ENCODE measurements at places on chromosomes 2 and 18. TPM values are rescaled to one million over a fixed set of nuclear protein-coding genes. Genes with fewer than 3 reads are reported as not detected.

DNA sequence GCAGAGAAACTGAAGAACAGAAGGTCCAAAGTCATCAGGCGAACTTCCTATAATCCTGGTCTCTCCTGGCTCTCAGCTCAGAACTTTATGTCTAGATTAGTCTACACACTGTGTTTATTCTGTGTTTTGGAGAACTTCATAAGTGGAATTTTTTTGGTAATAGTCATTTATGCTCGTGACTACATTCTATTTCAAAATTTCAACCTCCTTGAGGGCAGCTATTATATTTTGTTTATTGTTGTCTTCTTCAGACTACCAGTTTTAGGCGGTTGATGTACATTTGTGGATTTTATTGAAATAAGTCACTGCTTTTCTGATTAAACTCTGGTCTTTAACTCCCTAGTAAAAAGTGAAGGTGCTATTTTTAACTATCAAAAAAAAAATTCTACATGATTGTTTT lies 816.6 kb downstream of the SATB2 start:
- no peak overlapping the region for H3K4me3 ChIP-seq
- no peak overlapping the region for H3K27ac ChIP-seq
- no peaks in the 10 kb centered on the region for H3K36me3 ChIP-seq
- no peak for DNase-seq

The KCNE4 gene
- total RNA-seq: 0.79 TPM

- no peak for DNase-seq
- H3K27me3 ChIP-seq: no peaks in the 10 kb centered on the region
- no peaks in the 10 kb centered on the region for H3K36me3 ChIP-seq
- H3K27ac ChIP-seq: no peak overlapping the region
These were observed 90.0 kb upstream of the OTOS start for GRCh38 chr2:240230291-240230931.

GRCh38 chr2:128797533-128797932 lies 478.9 kb upstream of the HS6ST1 start:
- no peak overlapping the region for H3K4me3 ChIP-seq
- H3K36me3 ChIP-seq: no peaks in the 10 kb centered on the region
- H3K4me1 ChIP-seq: no peaks in the 10 kb centered on the region
- no peak overlapping the region for H3K27ac ChIP-seq
- no peaks in the 10 kb centered on the region for H3K27me3 ChIP-seq

DNA sequence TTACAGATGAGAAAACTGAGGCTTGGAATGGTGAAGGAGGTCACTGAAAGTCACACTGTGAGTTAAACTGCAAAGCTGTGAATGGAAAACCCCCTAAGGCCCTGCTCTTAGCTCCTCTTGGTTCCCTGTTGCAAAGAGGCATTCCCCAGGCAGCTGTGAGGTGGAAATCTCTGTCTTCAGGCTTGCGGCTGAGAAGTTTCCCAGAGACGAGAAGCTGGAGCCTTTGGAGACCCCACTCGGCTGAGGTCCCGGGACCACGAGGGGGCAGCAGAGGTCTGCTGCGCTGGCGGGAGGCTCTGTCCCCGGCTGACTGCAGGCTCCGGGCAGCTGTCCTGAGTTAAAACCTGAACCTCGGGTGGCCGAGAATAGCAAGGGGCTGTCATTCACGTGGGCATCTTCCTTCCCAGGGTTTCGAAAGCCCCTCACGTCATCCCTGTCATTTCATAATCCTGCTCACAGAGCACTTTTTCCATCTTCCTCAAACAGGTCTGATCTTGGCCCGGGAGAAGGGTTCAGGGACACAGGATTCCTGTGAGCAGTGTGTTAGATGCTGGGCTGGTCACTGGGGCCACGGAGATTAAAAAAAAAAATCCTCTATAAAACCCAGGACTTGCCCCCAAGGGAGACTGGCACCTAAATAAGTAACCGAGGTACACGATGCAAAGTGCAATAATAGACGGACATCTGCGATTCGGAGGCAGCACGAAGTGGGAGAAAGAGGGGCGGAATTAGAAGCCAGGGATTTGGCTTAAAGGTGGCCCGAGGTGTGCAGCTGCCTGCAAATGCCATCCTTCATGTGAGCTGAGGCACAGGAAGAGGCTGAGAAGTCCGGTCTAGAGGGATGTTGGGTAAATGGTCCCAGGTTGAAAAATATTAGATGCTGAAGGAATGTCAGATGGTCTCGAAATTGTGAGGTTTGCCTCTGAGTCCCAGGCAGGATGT lies 24.6 kb upstream of the ATOH8 start:
- peaks cover 5% of the 10 kb centered on the region for H3K4me1 ChIP-seq
- peaks cover 4% of the 10 kb centered on the region for H3K27me3 ChIP-seq
- H3K4me3 ChIP-seq: no peak overlapping the region
- no peaks in the 10 kb centered on the region for H3K36me3 ChIP-seq

DNA sequence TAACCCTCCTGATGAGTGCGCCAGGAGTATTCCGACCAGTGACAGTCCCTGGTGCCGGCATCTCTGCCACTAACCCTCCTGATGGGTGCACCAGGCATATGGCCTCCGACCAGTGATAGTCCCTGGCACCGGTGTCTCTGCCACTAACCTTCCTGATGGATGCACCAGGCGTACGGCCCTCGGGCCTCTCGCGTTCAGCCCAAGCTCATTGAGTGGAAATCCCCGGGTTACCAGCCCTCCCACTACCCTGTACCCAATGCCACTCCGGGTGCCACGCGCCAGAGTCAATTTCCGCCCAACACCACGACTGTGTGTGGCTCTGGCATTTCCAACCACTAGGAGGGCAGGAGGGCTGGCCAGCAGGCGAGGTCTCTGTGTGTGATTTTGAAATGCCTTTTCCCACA lies 11.7 kb upstream of the GPC1 start:
- DNase-seq: no peak
- H3K4me1 ChIP-seq: no peaks in the 10 kb centered on the region
- no peaks in the 10 kb centered on the region for H3K36me3 ChIP-seq
- H3K4me3 ChIP-seq: no peak overlapping the region

The MAB21L4 gene
- not detected for total RNA-seq

- no peaks in the 10 kb centered on the region for H3K36me3 ChIP-seq
- H3K4me1 ChIP-seq: no peaks in the 10 kb centered on the region
- H3K27me3 ChIP-seq: no peaks in the 10 kb centered on the region
- DNase-seq: no peak
- H3K27ac ChIP-seq: no peak overlapping the region
- no peak overlapping the region for H3K4me3 ChIP-seq
These were observed 349.8 kb downstream of the LPIN1 start for GRCh38 chr2:12096051-12096787.

DNA sequence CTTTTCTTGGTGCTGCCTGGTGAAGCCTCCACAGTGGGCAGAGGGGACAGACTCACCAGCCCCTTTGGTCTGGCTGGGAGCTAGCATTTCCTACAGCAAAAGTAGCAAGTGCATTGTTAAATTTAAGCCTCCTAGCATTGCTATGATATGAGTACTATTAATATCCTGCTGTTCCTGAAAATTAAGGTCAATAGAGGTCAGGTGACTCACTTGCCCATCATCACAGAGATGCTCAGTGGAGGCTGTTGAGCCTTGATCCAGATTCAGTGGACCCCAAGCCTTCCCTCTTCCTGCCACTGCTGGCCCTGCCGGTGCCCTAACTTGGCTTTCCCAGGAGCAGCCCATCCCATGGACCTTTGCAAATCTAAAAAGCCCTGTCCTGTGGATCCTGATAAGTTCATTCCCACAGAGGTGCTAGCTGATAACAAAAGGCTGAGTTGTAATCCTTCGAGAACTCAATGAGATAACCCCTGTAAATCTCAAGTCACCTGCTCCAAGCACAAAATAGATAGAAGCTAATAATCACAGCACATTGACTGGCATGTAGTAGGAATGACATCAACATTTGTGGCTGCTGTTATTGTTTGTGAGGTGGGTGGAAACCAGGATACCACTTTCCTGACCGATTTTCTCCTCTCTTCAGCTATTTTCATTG lies 84.4 kb downstream of the THNSL2 start:
- no peak for DNase-seq
- H3K27me3 ChIP-seq: no peaks in the 10 kb centered on the region
- no peak overlapping the region for H3K4me3 ChIP-seq
- no peak overlapping the region for H3K27ac ChIP-seq

DNA sequence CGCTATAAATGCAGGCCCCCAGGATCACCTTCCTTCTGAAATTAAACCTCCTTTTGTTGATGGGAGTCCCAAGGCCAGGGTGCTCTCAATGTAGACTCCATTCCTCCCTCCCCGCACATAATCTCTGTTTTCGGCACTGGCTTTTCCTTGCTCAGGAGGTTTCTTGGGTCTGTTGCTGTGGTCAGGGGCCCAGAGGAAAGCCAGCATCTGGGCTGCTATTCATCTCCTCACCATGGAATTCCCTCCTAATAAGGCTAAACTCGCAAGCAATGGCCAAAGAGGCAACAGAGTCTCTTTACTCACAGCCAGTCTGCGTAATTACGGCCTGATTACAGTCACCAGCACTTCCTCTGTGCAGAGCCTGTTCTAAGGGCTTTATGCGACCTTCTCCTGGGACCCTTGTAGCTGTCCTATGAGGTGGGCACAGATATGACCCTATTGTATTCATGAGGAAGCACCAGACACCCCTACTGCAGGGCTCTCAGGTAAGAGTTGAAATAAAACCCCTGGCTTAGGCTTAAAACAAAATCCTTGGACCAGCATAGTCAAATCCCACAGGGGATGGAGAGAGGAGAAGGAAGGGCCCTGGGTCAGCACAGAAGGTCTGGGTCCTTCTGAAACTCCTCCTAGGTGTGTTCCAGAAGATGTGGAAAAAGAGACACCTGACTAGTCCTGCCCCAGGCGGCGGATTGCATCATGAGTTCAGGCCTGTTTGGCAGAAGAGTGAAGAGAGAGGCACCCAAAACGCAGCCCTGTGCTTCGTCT lies 105.0 kb upstream of the SH3BP4 start:
- no peaks in the 10 kb centered on the region for H3K4me1 ChIP-seq
- no peak overlapping the region for H3K4me3 ChIP-seq

GRCh38 chr2:45713591-45713990 lies 62.1 kb downstream of the PRKCE start:
- no peaks in the 10 kb centered on the region for H3K27me3 ChIP-seq
- no peak overlapping the region for H3K4me3 ChIP-seq
- H3K4me1 ChIP-seq: no peaks in the 10 kb centered on the region
- DNase-seq: no peak

DNA sequence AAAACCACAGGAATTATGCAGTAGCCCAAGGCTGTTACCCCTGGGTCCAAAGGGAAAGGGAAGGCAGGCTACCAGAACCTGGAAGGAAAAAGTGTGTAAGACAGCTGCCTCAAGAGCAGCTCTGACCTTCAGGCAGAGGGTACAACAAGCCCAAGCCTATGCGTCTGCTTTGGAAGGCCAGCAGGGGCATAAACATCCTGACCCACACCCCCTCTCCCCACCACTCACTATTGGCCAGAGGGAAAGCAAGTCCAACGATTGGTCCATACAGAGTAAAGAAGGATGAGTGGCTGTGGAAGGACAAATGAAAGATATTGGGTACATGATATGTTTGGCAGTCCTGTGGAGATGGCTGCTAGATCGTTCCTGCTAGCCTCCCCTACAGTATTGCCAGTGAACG lies 227.6 kb upstream of the HNRNPA3 start:
- no peak overlapping the region for H3K4me3 ChIP-seq
- no peak for DNase-seq
- no peaks in the 10 kb centered on the region for H3K27me3 ChIP-seq

DNA sequence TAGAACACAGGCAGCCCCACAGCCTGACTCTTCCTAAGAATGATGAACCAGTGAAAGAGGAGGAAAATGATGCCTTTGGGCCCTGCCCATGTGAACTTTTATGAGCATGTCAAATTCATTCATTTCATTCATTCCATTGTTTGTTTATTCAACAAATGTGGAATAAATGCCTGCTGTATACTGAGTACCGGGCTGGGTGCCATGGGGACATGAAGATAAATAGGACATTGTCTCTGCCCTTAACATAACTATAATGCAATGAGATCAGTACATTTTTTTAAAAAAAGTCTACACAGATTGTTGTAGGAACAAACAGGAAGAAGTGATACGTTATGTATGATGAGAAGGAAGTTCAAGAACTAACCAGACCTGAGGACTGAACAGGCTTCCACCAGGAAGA lies 14.7 kb downstream of the MREG start:
- H3K27ac ChIP-seq: no peak overlapping the region
- no peak overlapping the region for H3K4me3 ChIP-seq
- no peaks in the 10 kb centered on the region for H3K27me3 ChIP-seq
- H3K36me3 ChIP-seq: no peaks in the 10 kb centered on the region

DNA sequence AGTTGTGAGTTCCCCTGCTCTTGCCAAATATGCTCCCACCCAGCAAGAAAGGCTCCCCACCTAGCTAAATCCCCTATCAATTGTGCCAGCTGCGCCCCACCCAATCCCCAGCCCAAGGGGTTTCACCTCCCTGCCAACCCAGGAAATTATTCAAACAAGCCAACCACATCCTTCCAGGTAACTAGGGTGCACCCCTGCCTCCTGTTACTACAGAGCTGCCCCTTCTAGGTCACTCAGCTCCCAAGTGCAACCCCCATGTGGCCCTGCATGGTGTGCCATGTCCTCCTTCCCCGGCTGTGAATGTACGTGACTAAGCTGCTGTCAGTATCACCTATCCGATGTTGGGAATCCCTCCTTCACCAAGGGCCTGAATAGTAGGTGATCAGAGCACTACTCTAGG lies 91.2 kb upstream of the LDAH start:
- H3K4me1 ChIP-seq: no peaks in the 10 kb centered on the region
- no peak overlapping the region for H3K4me3 ChIP-seq
- DNase-seq: no peak
- H3K27ac ChIP-seq: no peak overlapping the region
- no peaks in the 10 kb centered on the region for H3K36me3 ChIP-seq

The RRM2 gene
- not detected for total RNA-seq

DNA sequence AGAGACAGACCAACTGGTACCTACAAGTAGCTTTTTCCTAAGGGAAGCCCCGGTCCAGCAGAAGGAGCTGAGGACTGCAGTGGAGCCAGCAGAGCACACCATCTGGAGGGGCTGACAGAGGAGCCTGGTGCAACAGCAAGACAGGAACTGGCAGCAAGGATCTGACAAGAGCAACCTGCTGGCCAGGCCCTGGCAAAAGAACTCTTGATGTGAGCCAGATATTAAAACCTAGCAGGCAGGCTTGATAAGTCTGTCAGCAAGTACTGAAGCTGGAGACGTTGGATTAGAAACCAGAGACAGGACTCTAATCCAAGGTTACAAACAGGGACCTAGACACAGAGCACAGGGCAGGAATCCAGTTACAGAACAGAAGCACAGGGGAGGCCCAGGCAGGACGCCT lies 260.7 kb upstream of the MGAT5 start:
- H3K27ac ChIP-seq: no peak overlapping the region
- no peaks in the 10 kb centered on the region for H3K27me3 ChIP-seq
- no peaks in the 10 kb centered on the region for H3K36me3 ChIP-seq
- no peak overlapping the region for H3K4me3 ChIP-seq
- DNase-seq: no peak

GRCh38 chr18:66344227-66344626 lies 259.7 kb downstream of the CDH19 start:
- H3K27me3 ChIP-seq: no peaks in the 10 kb centered on the region
- no peak overlapping the region for H3K27ac ChIP-seq
- H3K36me3 ChIP-seq: no peaks in the 10 kb centered on the region
- no peaks in the 10 kb centered on the region for H3K4me1 ChIP-seq
- no peak overlapping the region for H3K4me3 ChIP-seq

The TUBA3E gene
- total RNA-seq: not detected

- no peak overlapping the region for H3K27ac ChIP-seq
- no peaks in the 10 kb centered on the region for H3K27me3 ChIP-seq
- DNase-seq: no peak
- no peaks in the 10 kb centered on the region for H3K36me3 ChIP-seq
- peaks cover 8% of the 10 kb centered on the region for H3K4me1 ChIP-seq
- no peak overlapping the region for H3K4me3 ChIP-seq
These were observed 31.2 kb downstream of the MAP3K2 start for GRCh38 chr2:127356531-127356930.

Measured in transverse colon (tissue), 4 donors.